ENCODE measurements at places on chromosomes 13 and 19. TPM values are rescaled to one million over a fixed set of nuclear protein-coding genes. Genes with fewer than 3 reads are reported as not detected.

The CLIP3 gene
- 0.42 TPM for total RNA-seq

DNA sequence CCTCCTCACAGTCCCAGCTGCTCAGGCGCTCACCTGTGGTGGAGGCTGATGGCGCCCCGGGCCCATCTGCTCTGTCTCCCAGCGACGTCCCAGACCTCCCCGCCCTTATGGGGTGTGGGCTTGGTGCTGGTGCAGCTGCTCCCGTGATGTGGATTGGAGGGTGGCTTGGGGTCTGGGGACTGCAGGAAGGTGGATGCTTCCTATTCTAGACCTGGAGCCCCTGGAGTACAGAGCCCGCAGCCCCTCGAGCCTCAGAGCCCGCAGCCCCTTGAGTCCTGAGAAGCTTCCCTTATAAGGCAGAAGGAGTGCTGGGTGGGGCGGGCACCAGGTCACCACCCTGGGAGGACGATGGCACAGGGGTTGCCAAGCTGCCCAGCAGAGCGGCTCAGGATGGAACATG, 31.6 kb downstream of the DOT1L start:
- H3K4me1 ChIP-seq, result no peaks in the 10 kb centered on the region
- H3K27ac ChIP-seq, result no peak overlapping the region
- H3K27me3 ChIP-seq, result no peaks in the 10 kb centered on the region
- no peak for DNase-seq
- H3K4me3 ChIP-seq, result no peak overlapping the region
- H3K36me3 ChIP-seq, result peaks cover 19% of the 10 kb centered on the region

- H3K36me3 ChIP-seq, result no peaks in the 10 kb centered on the region
- DNase-seq, result peak; percentile 54
- H3K4me3 ChIP-seq, result no peak overlapping the region
- no peak overlapping the region for H3K27ac ChIP-seq
Measured at GRCh38 chr13:23956106-23956505, 58.8 kb upstream of the C1QTNF9B start.

DNA sequence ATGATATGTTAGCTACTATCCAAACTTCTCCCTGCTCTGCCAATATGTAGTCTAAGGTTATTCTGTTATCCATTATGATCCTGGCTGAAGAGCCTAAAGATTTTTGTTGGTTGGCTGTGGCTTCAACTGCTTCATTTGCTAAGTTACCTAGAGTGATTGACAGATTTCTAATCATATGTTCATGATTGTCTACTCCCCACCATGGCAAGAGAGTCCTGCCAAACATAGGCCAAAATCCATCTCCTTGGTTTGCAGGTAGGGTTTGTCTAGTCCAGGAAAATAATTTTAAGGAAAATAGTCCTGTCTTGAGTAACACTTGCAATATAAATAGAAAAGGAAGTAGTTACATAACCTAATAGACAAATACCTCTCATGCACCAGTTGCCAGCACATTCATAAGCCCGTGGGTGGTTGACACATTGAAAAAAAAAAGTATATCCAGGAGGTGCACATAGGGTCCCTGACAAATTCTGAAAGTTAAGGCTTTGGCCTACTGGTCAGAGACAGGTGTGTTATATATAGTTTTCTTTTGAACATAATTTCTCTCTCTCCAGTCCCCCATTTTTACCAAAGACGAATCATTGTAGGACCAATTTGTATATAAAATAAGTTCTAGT, 5.4 kb upstream of the CBY2 start:
- H3K36me3 ChIP-seq, result no peaks in the 10 kb centered on the region
- peaks cover 38% of the 10 kb centered on the region for H3K4me1 ChIP-seq
- no peak overlapping the region for H3K4me3 ChIP-seq
- no peak for DNase-seq
- no peak overlapping the region for H3K27ac ChIP-seq

GRCh38 chr13:104592545-104593250, 1526.5 kb upstream of the SLC10A2 start:
- no peak overlapping the region for H3K27ac ChIP-seq
- H3K27me3 ChIP-seq, result peaks cover 1% of the 10 kb centered on the region
- H3K36me3 ChIP-seq, result no peaks in the 10 kb centered on the region
- no peak overlapping the region for H3K4me3 ChIP-seq
- DNase-seq, result no peak
- no peaks in the 10 kb centered on the region for H3K4me1 ChIP-seq

DNA sequence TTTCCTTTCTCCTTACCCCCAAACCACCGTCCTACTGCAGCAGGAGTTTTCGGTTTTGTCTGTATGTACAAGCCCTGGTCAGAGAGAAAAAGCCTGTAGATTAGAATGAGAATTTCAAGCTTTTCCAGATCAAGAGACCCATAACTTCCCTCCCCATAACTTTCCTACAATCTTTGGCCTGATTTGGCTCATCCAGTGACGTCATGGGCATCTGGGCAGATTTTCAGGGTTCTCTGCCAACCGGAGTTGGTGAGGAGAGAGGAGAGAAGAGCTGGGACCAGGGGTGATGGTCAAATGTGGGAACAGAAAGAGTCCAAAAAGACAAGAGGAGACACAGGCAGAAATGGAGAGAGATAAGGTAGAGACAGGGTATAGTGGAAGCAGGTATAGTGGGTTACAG, 10.5 kb downstream of the IZUMO2 start:
- no peaks in the 10 kb centered on the region for H3K36me3 ChIP-seq
- DNase-seq, result no peak
- H3K27ac ChIP-seq, result no peak overlapping the region

DNA sequence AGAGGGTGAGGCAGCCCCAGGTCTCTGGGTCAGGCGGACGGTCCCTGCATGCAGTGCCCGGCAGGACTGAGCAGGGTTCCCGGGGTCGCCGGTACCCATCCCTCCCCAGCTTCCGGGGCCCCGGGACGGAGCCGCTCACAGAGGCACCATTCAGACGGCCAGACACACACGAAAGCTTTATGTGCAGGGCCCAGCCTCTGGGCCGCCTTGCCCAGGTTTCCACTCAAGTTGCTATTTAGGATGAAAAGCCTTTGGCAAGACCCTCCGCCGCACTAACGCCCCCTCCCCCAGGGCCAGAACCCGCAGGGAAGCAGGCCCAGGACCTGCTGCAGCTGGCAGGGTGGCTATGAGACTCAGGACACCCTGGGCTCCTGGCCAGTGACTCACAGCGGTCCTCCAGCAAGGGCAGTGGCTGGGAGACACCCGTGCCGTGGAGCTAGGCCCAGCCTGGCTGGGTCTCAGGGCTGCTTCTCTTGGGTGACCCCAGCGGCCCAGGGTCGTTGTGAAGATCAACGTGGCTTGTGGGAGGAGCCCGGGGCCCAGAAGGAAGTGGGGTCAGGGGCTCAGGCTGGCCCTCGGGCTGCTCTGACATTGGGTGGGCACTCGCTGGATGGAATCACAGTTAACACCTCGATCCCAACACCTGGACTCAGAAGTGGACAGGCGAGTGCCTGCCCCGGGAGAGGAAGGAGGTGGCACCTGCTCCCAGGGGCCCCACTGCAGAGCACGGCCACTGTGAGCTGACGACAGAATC, 4.8 kb downstream of the C19orf25 start:
- no peak overlapping the region for H3K27ac ChIP-seq
- no peak overlapping the region for H3K4me3 ChIP-seq
- peaks cover 11% of the 10 kb centered on the region for H3K4me1 ChIP-seq
- DNase-seq, result no peak

DNA sequence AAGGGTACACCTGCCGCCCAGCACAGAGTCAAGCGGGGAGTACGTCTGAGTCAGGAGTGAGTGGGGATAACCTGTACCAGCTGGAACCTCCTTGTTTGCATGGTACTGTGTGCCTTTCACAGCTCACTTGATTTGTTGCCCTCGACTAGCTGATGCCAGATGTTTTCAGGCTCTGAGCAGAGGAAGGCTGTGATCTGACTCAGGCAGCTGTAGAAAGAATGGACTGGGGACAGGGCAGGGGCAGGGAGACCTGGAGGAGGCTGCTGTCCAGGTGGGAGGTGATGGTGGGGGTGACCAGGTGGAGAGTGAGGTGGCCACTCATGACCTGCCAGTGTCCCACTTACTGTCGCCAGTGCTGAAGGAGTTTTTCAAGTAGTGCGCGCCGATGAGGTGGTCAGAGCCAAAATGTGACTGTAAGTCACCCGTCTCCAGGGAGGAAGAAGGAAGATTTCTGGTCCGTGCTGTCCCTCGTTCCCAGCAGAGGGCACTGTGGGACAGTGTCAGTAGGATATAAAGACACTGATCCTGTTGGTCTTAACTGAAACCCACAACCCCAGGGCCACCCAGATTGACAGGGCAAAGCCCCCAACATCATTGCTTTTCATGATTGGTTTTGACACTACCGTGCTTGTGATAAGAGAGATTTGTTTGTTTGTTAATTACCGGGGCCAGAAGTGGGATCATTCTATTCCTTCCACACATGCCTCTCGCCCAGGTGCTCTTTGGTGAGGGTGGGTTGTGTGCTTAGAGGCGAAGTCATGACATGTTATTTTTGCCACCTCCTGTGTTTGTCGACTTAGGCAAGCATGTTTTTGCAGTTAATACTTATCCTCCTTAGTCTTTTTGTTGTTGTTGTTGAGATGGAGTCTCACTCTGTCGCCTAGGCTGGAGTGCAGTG, 128.4 kb downstream of the DPF1 start:
- peak; percentile 78 for DNase-seq
- no peak overlapping the region for H3K4me3 ChIP-seq
- no peak overlapping the region for H3K27ac ChIP-seq
- peaks cover 20% of the 10 kb centered on the region for H3K36me3 ChIP-seq

DNA sequence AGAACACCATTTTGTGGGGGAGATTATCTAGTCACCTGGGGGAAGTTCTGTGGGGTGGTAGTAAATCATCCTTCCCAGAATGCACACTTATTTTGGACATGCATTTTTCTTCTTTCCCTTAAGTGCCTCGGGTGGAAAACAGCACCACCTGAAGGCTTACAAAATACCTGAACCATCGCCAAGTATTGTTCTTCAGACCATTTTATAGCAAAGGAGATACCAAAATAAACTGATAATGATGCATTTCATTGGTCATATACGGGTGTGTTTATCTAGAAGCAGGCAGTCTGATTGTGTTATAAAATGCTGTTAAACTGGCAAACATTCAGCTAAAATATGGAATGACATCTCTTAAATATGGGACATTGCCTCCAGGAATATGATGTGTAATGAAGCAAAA, 1034.7 kb downstream of the SLITRK1 start:
- no peaks in the 10 kb centered on the region for H3K4me1 ChIP-seq
- H3K36me3 ChIP-seq, result no peaks in the 10 kb centered on the region
- no peak overlapping the region for H3K4me3 ChIP-seq
- no peak overlapping the region for H3K27ac ChIP-seq

The C19orf38 gene
- 2.7 TPM for total RNA-seq

- H3K36me3 ChIP-seq, result peaks cover 16% of the 10 kb centered on the region
- H3K27ac ChIP-seq, result peak overlapping the region; percentile 95
- H3K4me3 ChIP-seq, result peak overlapping the region; percentile 52
Measured at GRCh38 chr19:15303105-15303780, 29.1 kb downstream of the BRD4 start.

- peaks cover 7% of the 10 kb centered on the region for H3K27me3 ChIP-seq
- no peak overlapping the region for H3K27ac ChIP-seq
- H3K36me3 ChIP-seq, result no peaks in the 10 kb centered on the region
Measured at GRCh38 chr13:44848920-44849676, 140.2 kb downstream of the NUFIP1 start.

GRCh38 chr19:5679289-5680083, 830 bp downstream of the MICOS13 start:
- peak overlapping the region; percentile 99 for H3K4me3 ChIP-seq
- H3K36me3 ChIP-seq, result peaks cover 3% of the 10 kb centered on the region
- H3K27me3 ChIP-seq, result no peaks in the 10 kb centered on the region
- DNase-seq, result no peak
- peaks cover 20% of the 10 kb centered on the region for H3K4me1 ChIP-seq
- H3K27ac ChIP-seq, result peak overlapping the region; percentile 92

The MBD3L1 gene
- not detected for total RNA-seq

The CELF5 gene
- 0.18 TPM for total RNA-seq

The FCAR gene
- total RNA-seq, result not detected

GRCh38 chr19:7069904-7070226, 362 bp downstream of the ZNF557 start:
- H3K4me1 ChIP-seq, result peaks cover 17% of the 10 kb centered on the region
- no peaks in the 10 kb centered on the region for H3K27me3 ChIP-seq
- H3K27ac ChIP-seq, result peak overlapping the region; percentile 77
- H3K36me3 ChIP-seq, result peaks cover 39% of the 10 kb centered on the region

- no peak overlapping the region for H3K27ac ChIP-seq
- H3K4me3 ChIP-seq, result no peak overlapping the region
- DNase-seq, result no peak
Measured at GRCh38 chr13:44151474-44151873, 222.2 kb upstream of the SERP2 start.

DNA sequence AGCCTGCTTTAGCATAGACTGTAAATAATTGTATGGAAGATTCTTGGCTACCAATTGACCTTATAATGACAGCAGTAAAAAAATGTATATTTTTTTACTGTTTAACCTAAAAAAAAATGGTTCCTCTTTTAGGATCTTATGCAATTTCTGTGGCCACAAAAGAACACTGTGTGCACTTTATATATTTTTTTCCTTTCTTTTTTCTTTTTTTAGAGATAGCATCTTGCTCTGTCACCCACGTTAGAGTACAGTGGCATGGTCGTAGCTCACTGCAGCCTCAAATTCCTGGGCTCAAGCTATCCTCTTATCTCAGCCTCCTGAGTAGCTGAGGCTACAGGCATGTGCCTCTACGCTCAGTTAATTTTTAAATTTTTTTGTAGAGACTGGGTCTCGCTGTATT, 6.1 kb downstream of the FLT3 start:
- no peaks in the 10 kb centered on the region for H3K36me3 ChIP-seq
- H3K27ac ChIP-seq, result no peak overlapping the region
- H3K4me1 ChIP-seq, result peaks cover under 1% of the 10 kb centered on the region
- no peak overlapping the region for H3K4me3 ChIP-seq

All from activated CD4-positive, alpha-beta T cell treated with anti-CD3 and anti-CD28 coated beads for 36 hours (primary cell).